Hematopoietic multipotent progenitor cell treated with erythropoietin and hydrocortisone succinate and interleukin-3 and kit ligand, for 15 days (in vitro differentiated cells): ENCODE measurements at places on chromosomes 5 and 9.
A peak's percentile ranks its signal among the peaks of the same experiment; 100 is the strongest.

GRCh38 chr5:69512740-69513260 lies 20.2 kb downstream of the OCLN start:
- no peak for DNase-seq

DNA sequence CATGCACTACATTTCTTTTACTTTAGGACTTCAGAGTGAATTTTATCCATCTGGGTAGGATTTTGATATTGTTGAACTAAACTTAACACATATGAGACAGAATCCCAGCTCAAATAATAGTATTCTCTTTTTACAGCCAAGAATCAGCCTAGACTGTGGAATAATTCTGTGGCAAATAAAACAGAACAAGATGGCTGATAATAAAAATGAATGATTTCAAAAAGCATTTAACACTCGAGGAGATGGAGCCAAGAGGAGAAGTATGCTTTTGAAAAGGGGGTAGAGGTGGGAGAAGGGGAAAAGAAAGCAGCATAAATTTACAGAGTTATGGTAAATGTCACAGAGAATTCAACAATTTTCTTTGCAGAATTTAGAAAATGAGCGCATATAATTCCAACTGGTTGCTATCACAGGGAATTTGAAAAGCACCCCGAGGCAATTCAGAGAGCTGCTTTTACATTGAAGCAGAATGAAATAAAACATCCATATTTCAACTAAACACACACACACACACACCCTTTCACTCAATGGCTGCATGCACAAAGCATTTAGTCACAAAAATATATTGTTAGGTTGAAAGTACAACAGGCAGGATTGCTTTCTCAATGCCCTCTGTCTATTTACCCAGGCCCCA lies 60.2 kb upstream of the DMAC1 start:
- DNase-seq, result no peak

GRCh38 chr9:89808076-89808755 lies 203.4 kb downstream of the GADD45G start:
- no peak for DNase-seq

- no peak for DNase-seq
These were observed 579 bp downstream of the SLC12A7 start for GRCh38 chr5:1111241-1111726.

- no peak for DNase-seq
These were observed 235.7 kb upstream of the PRR16 start for GRCh38 chr5:120228262-120229031.

DNA sequence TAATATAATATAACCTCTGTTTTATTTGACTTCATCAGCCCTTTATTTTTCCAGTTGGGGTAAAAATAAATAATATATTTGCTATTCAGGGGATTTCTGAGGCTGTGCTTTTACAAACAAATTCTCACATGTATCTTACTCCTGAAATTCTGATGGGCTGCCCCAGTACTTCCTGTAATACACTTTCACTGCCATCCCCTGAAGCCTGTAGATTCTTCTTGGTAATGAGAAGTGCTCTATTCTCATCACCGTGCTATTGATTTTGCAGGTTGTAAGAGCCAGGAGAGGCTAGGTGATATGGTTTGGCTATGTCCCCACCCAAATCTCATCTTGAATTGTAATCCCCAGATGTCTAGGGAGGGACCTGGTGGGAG lies 91.9 kb upstream of the CEP78 start:
- no peak for DNase-seq

DNA sequence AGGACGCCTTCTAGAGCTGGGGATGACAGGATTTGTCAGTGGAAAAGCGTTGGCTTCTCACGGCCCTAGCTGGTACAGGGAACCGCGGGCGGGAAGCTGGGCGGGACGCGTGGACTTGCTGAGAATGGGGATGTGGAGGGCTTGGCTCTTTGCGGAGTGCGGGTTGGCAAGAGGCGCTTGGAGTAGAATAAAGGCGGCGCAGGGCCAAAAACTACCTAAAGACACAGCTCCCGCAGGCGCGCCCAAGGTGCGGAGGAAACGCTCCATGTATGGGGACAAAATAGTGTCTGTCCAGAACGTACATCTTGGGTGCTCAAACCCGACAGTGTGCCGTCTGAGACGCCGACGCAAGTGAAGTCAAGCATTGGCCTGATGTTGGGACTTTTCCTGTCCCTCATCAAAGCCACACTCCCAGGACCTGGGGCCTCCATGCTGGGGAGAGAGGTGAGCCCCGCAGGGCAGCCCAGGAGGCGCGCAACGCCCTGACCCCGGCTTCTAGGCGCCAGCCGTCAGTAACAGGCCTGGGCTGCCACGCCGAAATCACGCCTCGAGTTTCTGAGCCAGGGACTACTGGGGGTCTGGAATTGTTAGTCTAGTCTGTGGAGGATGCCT lies 1.6 kb upstream of the NKX2-5 start:
- DNase-seq, result no peak

GRCh38 chr9:92176068-92176799 lies 61.0 kb upstream of the SPTLC1 start:
- no peak for DNase-seq

- no peak for DNase-seq
These were observed 61.8 kb downstream of the CYFIP2 start for GRCh38 chr5:157327771-157328170.

DNA sequence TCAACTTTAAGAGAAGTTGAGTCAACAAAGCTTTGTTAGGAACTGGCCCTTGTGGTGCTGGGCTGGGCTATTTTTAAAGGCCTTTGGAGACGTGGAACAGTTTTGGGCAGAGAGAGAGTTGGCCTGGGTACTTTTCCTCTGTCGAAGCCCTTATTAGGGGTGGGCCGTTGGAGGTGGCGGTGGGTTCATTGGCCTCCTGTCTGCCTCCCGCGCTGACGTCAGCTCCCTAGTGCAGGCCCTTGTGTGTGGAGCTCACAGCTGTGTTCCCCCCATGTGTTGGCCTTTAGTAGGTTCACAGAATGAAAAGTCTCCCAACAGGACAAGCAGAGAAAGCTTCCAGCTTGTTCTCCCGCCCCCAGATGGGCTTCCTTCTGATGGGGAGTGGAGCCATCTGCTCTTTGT lies 2.7 kb downstream of the NCS1 start:
- DNase-seq, result no peak

DNA sequence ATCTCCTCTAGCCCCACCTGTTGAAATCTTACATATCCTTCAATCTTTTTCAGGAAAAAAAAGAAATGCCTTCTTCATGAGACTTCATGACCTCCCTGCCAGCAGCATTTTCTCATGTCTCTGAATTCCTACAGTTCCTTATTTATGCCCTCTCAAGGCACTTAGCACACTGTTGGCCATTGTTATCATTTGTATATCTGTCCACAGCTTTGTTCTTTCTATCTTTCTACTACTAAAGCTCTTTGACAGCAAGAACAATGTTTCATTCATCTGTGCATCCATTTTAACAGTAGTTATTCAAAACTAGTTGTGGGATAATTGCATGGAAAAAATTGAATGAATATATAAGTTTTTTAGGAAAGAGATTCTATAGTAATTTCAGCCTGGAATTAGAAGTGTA lies 20.9 kb upstream of the GZMA start:
- no peak for DNase-seq

- DNase-seq, result no peak
These were observed 41.3 kb downstream of the STK10 start for GRCh38 chr5:172146748-172147092.

DNA sequence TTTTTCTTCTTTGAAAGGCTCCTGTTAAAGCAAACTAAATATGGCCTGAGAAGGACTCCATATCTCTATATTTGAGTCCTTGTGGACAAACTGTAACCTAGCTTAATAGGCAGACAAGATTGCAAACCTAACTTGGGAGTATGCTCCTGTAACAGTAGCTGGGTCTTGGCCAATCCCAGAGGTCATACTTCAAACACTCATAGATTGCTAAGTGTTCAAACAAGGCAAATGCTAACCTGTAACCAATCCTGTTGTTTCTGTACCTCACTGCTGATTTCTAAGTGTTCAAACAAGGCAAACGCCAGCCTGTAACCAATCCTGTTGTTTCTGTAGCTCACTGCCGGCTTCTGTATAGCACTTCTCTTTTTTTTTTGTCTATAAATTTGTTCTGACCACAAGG lies 50.6 kb upstream of the CLK4 start:
- DNase-seq, result no peak

DNA sequence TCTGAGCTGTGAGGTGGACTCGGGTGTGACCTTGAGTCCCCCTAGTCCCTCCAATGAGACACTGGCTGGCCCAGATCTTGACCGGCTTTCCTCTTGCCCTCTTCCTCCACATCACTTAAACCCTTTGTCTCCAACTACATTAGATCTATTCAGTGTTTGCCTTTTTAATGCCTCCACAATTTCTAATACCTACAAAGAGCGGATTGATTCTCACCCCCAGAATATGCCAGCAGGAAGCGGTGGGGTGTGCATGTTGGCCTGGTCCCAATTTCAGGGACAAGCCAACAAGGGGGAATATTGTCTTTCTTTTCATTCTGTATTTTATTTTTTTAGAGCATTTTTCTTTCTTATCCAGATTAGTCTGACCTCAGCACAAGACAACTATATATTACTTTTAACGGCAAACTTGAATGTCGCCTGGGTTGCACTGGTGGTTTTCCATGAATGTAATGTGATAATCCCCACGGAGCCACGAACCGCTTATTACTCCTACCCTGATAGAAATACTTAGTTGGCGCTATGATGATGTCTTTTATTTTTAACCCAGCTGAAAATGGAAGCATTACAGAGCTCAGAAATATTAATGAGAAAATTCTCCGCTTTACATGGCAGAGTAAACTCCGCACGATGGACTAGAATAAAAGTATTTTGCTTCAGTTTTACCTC lies 68.5 kb upstream of the MYO10 start:
- no peak for DNase-seq

DNA sequence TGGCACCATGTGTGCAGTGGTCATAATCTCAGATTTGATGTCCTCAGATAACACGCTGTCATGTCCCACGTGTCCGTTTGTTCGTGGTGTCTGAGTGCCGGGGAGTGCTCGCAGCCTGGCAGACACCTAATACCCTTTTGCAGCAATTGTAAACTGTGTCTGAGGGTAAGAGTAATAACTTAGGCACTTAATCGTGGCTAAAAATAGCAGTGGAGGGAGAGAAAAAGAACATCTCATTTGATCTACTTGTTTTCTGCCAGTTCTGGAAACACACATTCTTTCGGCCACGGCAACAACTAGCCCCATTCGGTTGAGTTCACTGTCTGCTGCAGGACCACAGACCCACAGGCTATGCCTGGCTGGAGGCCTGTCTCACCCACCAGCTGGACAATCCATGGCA lies 16.5 kb downstream of the ADCY2 start:
- no peak for DNase-seq

DNA sequence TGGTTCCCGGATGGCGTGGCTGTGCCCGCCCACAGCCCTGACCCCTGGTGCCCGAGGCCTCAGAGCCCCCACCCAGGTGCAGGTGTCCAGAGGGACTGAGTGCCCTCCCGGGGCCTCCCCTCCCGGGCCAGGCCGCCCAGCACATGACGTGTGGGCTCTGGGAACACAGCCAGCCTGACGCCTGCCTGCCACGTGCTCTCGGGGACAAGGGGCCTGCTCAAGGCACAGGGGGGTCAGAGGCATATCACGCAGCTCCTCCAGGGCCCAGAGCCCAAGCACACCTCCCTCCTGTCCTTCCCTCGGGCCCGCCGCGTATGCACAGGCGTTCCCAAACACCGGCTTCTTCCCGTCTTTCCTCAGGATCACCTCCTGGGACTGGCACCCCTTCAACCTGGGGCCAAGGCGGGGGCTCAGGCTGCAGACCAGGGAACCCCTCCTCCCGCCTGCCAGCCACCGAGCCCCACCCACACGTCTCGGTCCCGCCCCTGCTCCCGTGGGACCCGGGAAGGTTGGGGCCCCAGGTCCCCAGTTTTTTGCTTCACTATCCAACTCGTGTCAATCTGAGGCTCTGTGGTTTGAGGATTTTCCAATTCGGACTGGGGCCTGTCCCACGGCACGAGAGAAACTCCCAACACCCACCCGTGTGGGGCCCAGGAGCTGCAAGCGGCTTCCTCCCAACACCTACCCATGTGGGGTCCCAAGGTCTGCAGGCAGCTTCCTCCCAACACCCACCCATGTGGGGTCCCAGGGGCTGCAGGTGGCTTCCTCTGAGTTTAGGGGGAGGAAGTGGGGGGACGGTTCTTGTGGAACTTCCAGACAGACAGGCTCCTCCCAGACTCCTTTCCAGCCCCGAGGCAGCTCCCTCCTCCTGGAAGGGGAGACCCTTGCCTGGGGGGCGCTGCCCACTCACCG lies 1.5 kb downstream of the LCN10 start:
- DNase-seq, result no peak

GRCh38 chr5:125148076-125148475 lies 401.6 kb upstream of the ZNF608 start:
- DNase-seq, result no peak

- DNase-seq, result no peak
These were observed 643.9 kb upstream of the ZNF608 start for GRCh38 chr5:125390326-125390725.

DNA sequence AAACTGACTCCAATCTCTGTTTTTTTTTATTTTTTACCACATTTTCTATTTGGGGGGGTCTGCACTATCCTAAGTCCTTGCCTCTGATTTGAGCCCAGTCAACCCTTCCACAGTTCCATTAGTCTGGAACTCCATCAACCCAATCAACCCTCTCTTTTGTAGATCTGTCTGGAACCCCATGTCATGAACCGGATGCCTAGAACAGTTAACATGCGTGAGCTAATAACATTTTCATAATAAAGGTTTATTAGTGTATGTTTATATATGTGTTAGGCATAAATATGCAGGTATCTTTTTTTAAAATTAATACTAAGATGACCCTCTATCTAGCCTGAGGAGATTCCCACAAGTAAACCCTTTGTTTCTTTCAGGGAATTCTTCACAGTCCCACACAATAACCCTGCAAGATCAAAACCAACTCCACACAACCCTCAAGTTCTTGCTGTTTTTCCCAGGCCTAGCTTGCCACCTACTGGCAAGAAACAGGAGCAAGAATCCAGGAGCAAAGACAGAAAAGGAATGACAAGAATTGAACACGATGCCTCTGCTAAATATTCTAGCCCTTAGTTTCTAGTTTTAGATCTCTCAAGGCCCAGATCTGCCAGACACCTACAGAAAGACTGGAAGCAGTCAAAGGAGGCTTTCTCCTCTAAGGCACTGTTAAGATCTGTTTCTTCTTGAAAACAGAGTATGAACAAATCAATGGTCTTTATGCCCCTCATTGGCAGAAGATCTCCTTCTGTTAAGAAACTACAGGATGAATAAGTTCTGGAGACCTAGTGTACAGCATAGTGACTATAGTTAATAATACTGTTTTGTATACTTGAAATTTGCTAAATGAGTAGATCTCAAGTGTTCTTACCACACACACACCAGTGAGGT lies 100.4 kb downstream of the TRIM36 start:
- DNase-seq, result no peak

GRCh38 chr5:116827078-116827477 lies 252.5 kb upstream of the SEMA6A start:
- no peak for DNase-seq

GRCh38 chr9:94108584-94108983 lies 24.3 kb downstream of the PTPDC1 start:
- DNase-seq, result no peak

GRCh38 chr5:67003935-67004729 lies 192.5 kb downstream of the CD180 start:
- DNase-seq, result peak; percentile 91

DNA sequence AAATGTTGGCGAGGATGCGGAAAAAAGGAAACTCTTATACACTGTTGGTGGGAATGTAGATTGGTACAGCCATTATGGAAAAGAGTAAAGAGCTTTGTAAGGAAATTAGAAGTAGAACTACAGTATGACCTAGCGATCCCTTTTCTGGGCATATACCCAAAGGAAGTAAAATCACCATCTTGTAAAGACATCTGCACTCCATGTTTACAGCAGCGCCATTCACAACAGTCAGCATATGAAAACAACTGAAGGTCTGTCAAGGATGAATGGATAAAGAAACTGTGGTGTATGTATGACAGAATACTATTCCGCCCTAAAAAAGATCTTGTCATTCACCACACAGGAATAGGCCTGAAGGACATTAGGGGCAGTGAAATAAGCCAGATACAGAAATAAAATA lies 27.7 kb upstream of the SLC25A51 start:
- no peak for DNase-seq
